Lung microvascular endothelial cell (primary cell): ENCODE measurements at places on chromosomes 5 and 9. TPM values are rescaled to one million over a fixed set of nuclear protein-coding genes. Genes with fewer than 3 reads are reported as not detected.

GFRA3 gene
- not detected in 2 replicates for total RNA-seq

TNFSF8 gene
- total RNA-seq, result not detected in 2 replicates

CHSY3 gene
- 2.8 and 3.4 TPM in 2 replicates for total RNA-seq

NCS1 gene
- total RNA-seq, result 4.8 and 10.2 TPM in 2 replicates

FBXO4 gene
- 5.2 and 7.2 TPM in 2 replicates for total RNA-seq

MATR3 gene
- total RNA-seq, result 141 and 163 TPM in 2 replicates

CCNI2 gene
- under 0.01 TPM in 1 of 2 replicates, not detected in the other for total RNA-seq

SLC35D2 gene
- total RNA-seq, result 20.0 and 24.4 TPM in 2 replicates

RNF208 gene
- total RNA-seq, result 0.22 TPM in 1 of 2 replicates, not detected in the other

FANCC gene
- total RNA-seq, result 6.1 and 6.2 TPM in 2 replicates

DNAJC25 gene
- 2.0 and 3.6 TPM in 2 replicates for total RNA-seq

TAF11L10 gene
- not detected in 2 replicates for total RNA-seq

PDE6A gene
- under 0.01 TPM in 1 of 2 replicates, not detected in the other for total RNA-seq

PNPLA7 gene
- total RNA-seq, result 0.44 and 0.79 TPM in 2 replicates

SKIC3 gene
- total RNA-seq, result 69.7 and 91.5 TPM in 2 replicates

ERGIC1 gene
- 51.0 and 81.3 TPM in 2 replicates for total RNA-seq

SLC27A6 gene
- total RNA-seq, result under 0.01 TPM in 1 of 2 replicates, not detected in the other

BHMT gene
- total RNA-seq, result not detected in 2 replicates

KCNV2 gene
- not detected in 2 replicates for total RNA-seq

AJM1 gene
- 0.44 and 1.4 TPM in 2 replicates for total RNA-seq

SLC6A7 gene
- not detected in 2 replicates for total RNA-seq

CTNNA1 gene
- total RNA-seq, result 479 and 529 TPM in 2 replicates

NR5A1 gene
- not detected in 2 replicates for total RNA-seq

PCDHB11 gene
- total RNA-seq, result 0.44 and 1.8 TPM in 2 replicates

C5orf58 gene
- total RNA-seq, result not detected in 2 replicates

STKLD1 gene
- 0.44 and 0.60 TPM in 2 replicates for total RNA-seq

PCDHGA4 gene
- total RNA-seq, result 2.0 TPM in 2 replicates

CD72 gene
- under 0.01 TPM in 1 of 2 replicates, not detected in the other for total RNA-seq

TMEM171 gene
- total RNA-seq, result 0.40 and 1.1 TPM in 2 replicates

TAS2R1 gene
- not detected in 2 replicates for total RNA-seq

HCN1 gene
- total RNA-seq, result not detected in 2 replicates

PCA3 gene
- 0.20 and 0.22 TPM in 2 replicates for total RNA-seq

PROB1 gene
- total RNA-seq, result 2.8 and 7.3 TPM in 2 replicates

APBA1 gene
- 6.2 and 9.4 TPM in 2 replicates for total RNA-seq

CDH6 gene
- under 0.01 TPM in 1 of 2 replicates, not detected in the other for total RNA-seq

NOXA1 gene
- 0.87 and 2.0 TPM in 2 replicates for total RNA-seq

LCN2 gene
- total RNA-seq, result not detected in 2 replicates

CDHR2 gene
- under 0.01 TPM in 1 of 2 replicates, not detected in the other for total RNA-seq

C5orf46 gene
- not detected in 2 replicates for total RNA-seq

PCDHGA10 gene
- 2.6 and 5.0 TPM in 2 replicates for total RNA-seq

AP3S1 gene
- 57.7 and 63.2 TPM in 2 replicates for total RNA-seq
